ENCODE measurements at places on chromosomes 16 and 17.

DNA sequence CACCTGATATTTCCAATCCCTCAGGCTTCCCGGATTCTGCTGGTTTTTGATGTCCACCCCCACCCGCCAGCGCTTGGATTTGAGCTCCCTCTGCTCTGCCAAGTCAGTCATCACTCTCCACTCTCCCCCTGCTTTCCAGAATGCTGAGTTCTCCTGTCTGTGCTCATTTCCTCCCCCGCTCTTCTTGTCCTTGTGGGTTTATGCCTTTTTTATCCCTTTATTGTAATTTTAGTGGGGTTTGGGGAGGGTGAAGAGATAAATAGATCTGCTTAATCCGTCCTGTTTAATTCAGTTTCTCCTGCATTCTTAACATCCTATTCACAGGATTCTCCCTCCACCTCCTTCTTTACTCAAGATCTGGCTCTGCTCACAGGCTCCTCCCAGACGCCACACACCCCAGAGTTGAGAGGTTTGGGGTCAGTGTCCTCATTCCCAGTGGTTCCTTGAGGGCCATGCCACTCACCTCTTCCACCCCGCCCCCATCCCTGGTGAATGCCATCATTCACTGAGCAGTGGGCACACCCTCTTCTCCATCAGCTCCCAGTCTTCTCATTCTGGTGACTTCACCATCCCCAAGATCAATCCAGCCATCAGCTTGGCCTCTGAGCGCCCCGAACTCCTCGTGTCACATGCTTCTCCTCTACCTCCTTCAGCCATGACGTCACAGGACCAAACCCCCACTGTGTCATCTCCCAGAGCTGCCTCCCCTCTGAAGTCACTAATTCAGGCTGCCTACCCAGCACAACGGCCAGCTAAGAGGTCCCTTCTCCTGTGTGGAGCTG lies 15.1 kb upstream of the GUCY2D start:
- DNase-seq: no peak

DNA sequence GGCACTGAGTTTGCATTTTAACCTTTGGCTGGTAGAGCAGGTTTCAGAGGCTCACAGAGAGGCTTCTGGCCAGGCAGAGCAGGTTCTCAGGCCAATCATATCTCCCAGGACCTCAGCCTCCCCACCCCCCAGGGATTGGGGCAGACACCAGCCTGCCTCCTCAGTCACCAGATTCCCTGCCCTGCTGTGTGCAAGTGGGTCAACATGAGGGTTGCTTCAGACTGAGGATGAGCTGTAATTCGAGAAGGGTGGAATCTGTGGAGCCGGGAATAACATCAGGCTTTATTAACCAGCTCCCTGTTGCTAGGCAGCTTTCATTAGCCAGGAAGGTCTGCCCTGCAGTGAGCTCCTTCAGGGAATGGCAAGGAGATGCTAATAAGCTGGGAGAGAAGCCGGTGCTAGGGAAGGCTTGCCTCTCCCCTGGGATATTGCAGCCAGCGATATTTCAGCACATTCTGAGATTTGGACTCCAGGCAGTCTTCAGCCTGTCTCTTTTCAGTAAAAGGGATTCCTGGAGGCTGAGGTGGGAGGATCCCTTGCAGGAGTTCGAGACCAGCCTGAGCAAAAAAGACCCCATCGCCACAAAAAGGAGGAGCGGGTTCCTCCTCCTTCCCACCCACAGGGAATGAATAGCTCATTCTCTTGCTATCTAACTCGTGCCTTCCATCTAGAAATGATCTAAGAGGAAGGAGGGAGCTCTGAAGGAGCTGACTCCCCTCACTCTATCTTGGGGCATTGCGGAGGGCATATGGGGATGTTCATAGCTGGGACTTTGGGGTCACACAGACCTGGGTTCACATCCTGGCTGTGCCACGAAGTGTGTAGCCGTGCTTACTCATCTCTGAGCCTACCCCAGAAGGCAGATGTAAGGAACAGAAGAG lies 10.7 kb downstream of the SGSM2 start:
- DNase-seq: peak; percentile 68

GRCh38 chr16:1109648-1110047 lies 13.6 kb upstream of the C1QTNF8 start:
- DNase-seq: no peak

- no peak for DNase-seq
Measured at GRCh38 chr16:86854626-86855294, 276.4 kb downstream of the FOXL1 start.

- DNase-seq: no peak
Measured at GRCh38 chr16:16095646-16096045, 127.6 kb downstream of the ABCC6 start.

DNA sequence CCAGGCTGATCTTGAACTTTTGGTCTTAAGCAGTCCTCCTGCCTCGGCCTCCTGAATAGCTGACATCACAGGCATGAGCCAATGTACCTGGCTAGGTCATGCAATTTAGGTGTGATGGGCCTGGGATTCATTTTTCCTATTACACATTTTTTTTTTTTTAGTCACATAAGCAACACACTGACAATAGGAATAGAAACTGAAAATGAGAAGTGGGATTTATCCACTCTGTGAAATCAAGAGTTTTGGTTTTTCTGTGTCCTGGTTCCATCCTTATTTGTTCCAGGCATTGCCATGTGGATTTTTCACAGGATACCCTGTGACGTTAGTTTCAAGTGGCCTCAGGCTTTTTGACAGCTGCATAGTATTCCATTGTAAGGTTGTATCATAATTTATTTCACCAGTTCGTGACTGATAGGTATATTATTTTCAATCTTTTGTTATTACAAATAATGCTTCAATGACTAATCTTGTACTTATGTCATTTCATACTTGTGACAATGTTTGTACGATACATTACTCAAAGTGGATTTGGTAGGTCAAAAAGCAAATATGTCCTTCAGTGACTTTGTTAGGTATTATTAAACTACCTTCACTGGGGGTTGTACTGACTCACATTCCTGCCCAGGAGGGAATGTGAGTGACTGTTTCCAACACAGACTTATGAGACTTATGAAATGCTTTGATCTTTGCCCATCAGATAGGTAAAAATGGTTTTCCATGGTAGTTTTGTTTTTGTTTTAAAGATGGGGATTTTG lies 10.6 kb downstream of the ADCY7 start:
- no peak for DNase-seq

- DNase-seq: no peak
Measured at GRCh38 chr17:61597607-61598006, 6.6 kb upstream of the NACA2 start.

- DNase-seq: no peak
Measured at GRCh38 chr16:31348579-31348978, 6.4 kb upstream of the ITGAX start.

DNA sequence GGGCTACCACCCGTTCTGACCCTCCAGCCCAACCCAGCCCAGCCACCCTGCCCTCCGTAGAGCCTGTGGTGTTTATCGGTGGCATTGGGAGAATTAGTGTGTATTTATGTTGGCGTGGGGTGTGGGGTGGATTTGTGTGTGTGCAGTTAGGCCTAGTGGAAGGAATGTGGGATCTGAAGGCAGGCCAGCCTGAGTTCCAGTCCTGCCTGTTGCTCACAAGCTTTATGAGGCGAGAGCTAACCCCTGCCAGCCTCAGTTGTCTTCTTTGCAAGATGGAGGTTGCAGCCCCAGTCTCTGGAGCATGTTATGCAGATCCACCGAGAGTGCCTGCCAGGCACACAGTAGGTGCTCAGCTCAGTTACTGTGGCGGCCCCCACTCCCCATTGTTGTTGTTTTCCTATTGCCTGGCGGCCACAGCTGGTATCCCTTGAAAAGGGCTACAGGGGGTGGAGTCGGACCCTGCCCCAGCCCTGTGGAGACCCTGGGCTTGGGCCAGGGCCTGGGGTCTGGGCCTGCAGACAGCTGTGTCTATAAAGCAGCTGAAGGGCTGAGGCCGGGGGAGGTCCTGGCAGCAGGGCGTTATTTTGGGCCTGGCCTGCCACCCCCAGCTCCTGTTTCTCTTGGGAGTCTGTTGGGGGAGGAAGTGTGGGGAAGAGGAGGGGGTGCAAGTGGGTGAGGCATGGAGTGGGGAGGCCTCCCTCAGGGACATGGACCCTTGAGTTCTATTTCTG lies 5.1 kb downstream of the ERBB2 start:
- no peak for DNase-seq

GRCh38 chr16:1978476-1979120 lies 2.7 kb downstream of the NOXO1 start:
- no peak for DNase-seq

- no peak for DNase-seq
Measured at GRCh38 chr16:17647879-17648872, 177.4 kb upstream of the XYLT1 start.

DNA sequence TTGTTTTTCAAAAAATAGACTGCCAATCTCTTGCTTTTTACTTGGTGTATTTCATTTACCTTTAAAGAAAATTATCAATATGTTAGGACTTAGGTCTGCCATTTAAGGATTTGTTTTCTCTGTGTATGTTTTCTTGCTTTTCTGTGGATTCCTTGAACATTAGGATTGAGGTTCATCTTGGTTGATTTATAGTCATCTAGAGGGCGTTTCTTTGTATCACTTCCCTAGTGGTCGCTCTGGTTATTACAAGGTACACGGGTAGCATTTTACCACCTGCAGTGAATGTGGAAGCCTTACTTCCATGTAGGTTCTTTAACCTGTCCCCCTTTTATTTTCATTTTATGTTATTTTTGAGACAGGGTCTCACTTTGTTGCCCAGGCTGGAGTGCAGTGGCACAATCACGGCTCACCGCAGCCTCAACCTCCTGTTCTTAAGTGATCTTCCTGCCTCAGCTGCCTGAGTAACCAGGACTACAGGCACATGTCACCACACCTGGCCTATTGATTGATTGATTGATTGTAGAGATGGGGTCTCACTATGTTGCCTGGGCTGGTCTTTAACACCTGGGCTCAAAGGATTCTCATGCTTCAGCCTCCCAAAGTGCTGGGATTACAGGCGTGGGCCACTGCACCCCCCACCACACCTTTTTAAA lies 35.2 kb upstream of the CBX4 start:
- DNase-seq: no peak

DNA sequence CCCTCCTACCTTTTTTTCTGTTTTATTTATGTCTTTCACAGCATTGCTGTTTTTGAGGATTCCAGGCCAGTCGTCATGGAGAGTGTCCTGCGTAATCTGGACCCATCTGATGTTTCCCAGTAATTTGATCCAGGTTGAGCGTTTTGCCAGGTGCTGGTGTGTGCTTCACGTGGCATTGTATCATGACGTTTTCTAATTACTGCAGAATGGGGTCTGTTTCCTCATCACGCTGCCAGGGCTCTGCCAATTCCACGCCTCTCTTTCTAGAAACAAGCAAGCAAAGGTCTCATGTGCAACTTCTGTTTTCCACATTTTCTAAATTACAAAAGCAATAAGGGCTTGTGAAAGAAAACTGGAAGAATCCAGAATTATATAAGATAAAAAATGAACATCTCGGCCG lies 28.3 kb upstream of the BHLHA9 start:
- no peak for DNase-seq

GRCh38 chr17:31549121-31549524 lies 157.6 kb downstream of the RAB11FIP4 start:
- no peak for DNase-seq

- no peak for DNase-seq
Measured at GRCh38 chr17:66863820-66864219, 28.9 kb downstream of the CACNG5 start.

DNA sequence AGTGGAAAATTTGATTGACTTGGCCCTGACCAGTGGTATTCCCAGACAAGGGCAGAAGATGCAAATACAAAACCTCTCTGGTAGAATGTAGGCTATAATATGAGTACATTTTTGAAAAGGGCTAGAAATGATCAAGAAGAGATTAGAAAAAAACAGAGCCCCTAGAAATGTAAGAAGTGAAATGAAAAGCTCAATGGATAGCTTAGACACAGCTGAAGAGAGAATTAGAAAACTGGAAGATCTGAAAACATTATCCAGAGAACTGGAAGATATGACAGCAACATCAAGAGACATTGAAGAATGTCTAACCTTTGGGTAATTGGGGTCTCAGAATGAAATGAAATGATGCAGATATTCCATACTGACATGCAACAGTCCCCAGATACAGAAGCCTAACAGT lies 105.2 kb upstream of the ZNF750 start:
- DNase-seq: no peak

GRCh38 chr16:54630284-54630967 lies 300.2 kb upstream of the IRX5 start:
- DNase-seq: no peak

DNA sequence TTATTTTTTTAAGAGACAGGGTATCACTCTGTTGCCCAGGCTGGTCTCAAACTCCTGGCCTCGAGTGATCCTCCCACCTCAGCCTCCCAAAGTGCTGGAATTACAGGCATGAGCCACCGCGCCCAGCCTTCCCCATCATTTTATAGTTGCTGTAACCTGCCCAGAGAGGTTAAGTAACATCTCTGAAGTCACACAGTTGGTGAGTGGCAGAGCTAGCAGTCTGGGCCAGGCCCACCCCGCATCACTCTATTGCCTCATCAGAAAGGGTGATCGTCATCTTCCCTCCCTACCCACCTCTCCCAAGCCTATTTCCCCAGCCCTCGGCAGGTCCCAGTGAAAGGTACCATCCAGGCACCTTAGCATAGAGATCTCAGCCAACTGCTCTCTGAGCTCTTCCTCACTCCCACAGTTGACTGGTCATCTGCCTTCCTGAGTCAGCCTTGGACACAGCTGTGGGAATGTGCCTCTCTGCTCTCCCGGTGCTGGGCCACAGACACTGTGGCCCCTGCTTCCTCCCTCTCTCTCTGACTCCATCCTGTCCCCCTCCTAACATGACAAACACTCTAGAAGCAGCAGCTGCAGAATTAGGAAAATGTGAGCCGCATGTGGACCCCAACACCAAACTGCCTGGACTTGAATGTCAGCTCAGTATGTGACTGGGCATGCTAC lies 57.1 kb downstream of the SCNN1B start:
- DNase-seq: no peak

GRCh38 chr16:85634747-85635544 lies 21.8 kb downstream of the GSE1 start:
- no peak for DNase-seq

DNA sequence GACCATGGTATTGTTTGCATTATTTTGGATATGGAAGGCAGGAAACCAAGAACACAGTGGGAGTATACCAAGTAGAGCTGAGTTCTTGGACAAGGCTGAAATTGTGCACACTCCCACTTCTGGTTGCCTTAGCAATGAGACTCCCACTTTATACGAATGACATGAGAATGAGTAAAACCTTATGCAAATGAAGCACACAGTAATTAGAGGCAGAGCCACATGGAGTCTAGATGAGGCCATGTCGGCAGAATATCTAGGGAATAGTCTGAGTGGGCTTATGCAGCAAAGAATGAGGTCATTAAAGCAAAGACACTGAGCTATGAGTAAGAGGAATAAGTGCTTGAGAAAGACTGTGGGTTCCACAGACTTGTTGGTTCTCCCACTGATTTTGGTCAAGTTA lies 178.7 kb downstream of the GRIN2A start:
- peak; percentile 14 for DNase-seq

DNA sequence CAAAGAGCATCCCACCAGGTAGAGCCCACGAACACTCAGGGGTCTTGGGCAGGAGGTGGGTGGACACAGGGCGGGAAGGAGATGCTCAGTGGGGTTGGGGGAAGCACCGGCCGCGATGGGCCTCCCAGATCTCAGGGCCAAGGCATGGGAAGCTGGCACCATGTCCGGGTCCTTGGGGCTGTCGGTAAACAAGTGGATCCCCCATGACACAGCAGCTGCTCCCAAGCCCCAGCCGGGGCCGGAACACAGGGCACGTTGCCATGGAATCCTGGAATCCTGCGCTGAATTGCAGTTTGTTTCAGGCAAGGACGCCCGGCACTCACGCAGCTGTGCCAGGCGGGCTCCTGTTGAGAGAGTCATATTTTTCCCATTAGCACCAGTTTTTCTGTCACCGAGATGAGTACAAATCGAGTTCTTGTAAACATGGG lies 23.0 kb upstream of the CHMP6 start:
- no peak for DNase-seq
